ENCODE measurements at places on chromosomes 1 and 21.

DNA sequence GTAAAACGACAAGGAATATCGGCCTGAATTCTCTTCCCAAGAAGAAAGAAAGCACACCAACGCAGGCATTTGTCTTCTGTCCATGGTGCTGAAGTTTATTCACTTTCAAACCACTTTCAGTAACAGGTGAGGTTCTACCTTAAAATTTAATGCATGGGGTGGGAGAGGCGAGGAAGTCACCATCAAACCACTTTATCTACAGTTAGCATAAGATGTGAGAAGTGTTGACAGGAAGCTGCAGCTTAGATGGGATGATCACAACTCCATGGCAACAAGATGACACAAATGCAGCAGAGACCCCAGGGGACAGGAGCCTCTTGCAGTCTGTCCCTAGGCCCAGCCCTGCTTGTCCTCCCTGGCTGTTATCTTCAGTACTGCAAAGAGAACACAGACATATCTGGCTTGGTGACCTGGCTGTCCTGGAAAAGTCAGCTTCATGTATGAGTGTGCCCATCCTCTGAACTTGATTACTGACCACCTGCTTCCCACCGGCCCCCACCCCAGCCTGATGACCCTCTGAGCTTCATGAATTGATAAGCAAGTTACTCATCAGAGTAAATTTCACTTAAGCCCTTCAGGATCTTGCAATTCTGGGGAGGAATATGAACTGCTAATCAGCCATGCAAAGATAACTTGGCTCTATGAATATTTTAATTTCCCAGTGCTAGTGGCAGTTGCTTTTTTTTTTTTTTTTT is 1.8 kb downstream of the NPPA start:
- DNase-seq: no peak

GRCh38 chr1:8962812-8963530 is 17.3 kb downstream of the CA6 start:
- DNase-seq: peak; percentile 71

GRCh38 chr1:201850053-201850397 is 21.1 kb downstream of the IPO9 start:
- no peak for DNase-seq

DNA sequence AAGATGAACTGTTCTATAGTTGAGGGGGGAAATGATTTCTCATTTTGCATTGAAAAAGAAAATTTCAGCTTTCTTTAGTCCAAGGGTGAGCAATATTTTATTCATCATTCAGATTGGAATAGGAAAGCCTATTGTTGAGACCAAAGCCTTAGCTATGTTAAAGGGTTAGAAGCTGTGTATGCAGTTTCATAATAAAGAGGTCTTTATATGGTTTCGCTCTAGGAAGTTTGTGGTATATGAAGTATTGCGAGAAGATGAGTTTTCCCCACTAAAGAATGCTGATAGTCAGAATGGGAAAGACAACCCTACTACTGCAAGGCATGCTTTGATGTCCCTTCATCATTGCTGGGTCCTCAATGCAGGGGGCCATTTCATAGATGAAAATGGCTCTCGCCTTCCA is 28.6 kb downstream of the UAP1 start:
- DNase-seq: no peak

DNA sequence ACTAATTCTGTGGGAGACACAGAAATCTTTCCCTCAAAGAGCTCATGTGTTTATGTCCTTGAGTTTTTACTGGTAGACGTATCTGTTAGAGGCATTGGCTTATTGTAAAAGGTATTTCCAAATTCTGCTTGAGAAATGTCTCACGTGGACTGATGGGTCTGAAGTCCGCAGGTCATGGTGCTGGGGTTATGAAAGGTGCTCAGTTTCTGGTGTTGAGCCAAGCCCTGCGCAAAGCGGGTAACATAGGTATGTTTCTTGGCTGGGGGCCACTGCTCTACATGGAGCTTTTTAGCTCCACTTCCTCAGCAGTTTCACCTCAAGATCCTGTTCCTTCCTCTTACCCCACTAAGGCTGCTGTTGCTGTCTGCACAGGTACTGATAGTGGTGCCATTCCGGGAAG is 10.8 kb downstream of the UTP25 start:
- DNase-seq: no peak

DNA sequence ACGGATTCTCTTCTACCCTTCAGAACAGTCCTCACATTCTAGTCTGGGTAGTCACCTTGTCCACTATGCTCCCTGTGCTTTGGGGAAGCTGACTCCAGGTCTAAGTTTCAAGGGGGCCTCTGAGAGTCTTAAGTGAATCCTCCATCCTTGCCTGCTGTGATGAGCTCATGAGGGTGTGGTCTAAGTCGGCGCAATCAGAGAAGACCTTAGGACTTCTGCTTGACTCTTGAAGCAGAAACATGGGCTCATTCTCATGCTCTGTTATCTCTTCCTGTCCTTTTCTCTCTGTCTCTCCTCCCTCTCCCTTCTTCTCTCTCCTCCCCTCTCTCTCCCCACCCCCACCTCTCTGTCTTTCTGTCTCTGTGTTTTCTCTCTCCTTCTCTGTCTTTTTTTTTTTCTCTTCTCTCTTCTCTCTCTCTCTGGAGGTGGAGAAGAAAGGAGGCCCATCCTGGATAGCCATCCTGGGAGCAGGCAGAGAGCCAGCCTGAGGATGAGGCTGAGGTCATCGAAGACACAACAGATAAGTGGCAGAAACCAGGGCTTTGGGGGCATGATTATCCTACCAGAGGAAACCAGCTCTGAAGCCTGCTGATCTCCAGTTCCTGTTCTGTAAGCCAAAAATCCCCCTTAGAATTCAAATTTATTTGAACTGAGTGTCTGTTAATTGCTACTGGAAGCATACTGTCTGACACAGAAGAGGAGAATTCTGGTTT is 245.6 kb downstream of the SIPA1L2 start:
- DNase-seq: no peak

GRCh38 chr1:38528623-38529022 is 330.9 kb downstream of the RRAGC start:
- DNase-seq: no peak

- DNase-seq: no peak
Observed at GRCh38 chr1:200233393-200233792, 176.4 kb downstream of the ZNF281 start.

All from activated naive CD8-positive, alpha-beta T cell treated with anti-CD3 and anti-CD28 coated beads, Interleukin-2, amount 10 ng/mL, durations not matched to agents 7 days and 5 days (primary cell).